Fibroblast of upper back skin (primary cell): ENCODE measurements at places on chromosomes 2 and 18.

DNA sequence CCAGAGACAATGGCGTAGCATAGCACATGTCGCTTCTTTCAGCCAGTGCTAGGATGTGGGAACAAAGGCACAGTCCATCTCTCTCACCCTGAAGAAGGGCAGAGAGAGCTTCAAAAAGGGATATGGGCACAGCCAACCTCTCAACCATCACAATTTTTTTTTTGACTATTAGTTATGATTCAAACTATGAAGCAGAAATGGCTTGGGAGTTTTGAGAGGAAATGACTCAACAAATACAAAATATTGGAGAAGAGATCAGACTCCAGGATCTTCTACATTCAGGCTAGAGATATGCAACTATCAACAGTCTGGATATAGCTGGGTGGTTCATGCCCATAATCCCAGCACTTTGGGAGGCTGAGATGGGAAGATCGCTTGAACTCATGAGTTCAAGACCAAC lies 109.1 kb downstream of the MCFD2 start:
- peak; percentile 83 for DNase-seq

DNA sequence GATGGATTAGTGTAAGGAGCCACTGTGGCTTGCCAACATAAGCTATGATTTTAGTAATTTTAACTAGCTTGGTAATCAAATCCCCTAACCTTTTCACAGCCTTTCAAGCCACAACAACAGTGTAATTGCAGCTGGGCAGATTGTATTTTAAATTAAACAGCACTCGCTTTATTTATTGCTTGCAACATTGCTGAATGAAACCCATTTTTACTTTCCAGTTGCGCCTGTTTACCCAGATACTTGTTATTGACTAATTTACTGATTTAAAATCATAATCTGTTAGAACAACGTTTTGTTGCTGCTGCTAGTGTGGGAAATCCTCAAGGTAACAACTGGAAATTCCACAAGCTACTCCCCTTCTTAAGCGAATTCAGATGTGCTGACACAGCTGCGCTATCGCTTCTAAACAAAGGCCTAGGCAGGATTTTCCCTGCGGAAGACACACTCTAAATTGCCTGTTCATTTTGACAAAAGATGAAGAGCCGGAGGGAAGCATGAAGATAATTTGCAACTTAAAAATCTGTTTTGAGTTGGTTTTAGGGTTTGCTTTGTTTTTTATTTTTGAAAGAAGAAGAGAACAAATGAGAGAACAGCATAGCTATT lies 283.9 kb downstream of the ALPK2 start:
- DNase-seq: no peak

GRCh38 chr2:19114754-19115231 lies 243.6 kb downstream of the OSR1 start:
- DNase-seq: peak; percentile 72

- peak; percentile 70 for DNase-seq
Measured at GRCh38 chr2:37415128-37415820, 70.8 kb downstream of the QPCT start.
